ENCODE measurements at places on chromosomes 5 and 9.

GRCh38 chr5:62457071-62457470, 44.5 kb downstream of the IPO11 start:
- no peak for DNase-seq

DNA sequence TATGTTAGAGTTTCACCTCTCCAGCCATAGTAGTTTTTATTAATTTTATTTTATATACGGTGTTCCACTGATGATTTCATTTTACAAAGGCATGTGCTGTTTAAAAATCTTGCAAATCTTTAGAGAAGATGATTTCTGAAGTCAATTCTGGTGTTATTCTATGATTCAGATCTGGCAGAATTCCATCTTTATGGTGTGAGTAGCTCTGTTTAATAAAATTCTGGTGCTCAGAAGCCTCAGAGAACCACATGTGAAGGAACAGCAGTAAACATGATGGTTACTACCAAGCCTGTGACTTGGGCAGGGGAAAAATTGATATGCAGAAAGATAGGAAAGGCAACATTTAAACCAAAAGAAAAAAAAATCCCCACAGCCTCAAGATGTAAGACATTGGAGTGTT, 299.7 kb downstream of the NPR3 start:
- no peak for DNase-seq

GRCh38 chr9:6212722-6213375, 2.8 kb upstream of the IL33 start:
- DNase-seq, result no peak

DNA sequence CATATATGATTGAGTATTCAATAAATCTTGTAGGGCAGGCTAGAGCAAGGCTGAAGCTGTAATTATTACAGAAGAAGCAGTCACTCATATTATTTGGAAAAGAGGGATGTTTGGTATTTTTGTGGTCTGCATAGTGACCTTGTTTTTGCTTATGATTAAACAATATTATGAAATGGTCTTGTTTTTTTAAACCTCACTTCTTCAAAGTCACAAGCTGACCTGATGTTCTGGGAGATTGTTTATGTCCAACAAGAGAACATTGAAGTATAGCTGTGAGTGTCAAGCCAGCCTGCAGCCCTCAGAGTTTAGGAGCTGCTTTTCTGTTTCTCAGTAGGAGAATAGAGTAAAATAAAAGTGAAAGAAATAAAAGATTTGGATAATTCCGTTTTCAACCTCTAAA, 342.2 kb downstream of the LRRC70 start:
- no peak for DNase-seq

- DNase-seq, result no peak
These were observed 138.0 kb downstream of the PIK3R1 start for GRCh38 chr5:68353605-68354004.

DNA sequence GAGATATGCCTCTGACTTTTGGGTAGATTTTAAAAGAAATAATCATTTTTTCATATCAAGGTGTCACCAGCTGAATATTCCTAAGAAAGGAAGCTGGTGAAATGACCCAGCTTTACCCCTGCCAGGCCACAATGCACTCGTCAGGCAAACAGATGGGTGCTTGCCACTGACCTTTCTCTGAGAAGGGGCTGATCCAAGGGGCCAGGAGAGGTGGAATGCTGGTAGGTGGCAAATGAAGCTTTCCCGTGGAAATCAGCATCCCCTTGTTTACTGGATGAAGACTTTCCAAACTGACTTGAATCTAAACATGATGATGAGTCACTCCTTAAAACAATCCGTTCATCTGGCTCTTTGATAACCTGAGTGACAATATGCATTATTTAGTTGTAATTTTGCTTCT, 44.3 kb upstream of the PLPP6 start:
- DNase-seq, result no peak

GRCh38 chr5:106739127-106739526, 931.6 kb downstream of the EFNA5 start:
- DNase-seq, result no peak

- peak; percentile 14 for DNase-seq
These were observed at the start of gene NIPAL4 for GRCh38 chr5:157459715-157460599. TSS of gene NIPAL4 (plus strand) at chr5:157460213. CDS start at chr5:157460321, 108 bp downstream.

GRCh38 chr5:33261747-33262146, 179.0 kb upstream of the TARS1 start:
- DNase-seq, result no peak

DNA sequence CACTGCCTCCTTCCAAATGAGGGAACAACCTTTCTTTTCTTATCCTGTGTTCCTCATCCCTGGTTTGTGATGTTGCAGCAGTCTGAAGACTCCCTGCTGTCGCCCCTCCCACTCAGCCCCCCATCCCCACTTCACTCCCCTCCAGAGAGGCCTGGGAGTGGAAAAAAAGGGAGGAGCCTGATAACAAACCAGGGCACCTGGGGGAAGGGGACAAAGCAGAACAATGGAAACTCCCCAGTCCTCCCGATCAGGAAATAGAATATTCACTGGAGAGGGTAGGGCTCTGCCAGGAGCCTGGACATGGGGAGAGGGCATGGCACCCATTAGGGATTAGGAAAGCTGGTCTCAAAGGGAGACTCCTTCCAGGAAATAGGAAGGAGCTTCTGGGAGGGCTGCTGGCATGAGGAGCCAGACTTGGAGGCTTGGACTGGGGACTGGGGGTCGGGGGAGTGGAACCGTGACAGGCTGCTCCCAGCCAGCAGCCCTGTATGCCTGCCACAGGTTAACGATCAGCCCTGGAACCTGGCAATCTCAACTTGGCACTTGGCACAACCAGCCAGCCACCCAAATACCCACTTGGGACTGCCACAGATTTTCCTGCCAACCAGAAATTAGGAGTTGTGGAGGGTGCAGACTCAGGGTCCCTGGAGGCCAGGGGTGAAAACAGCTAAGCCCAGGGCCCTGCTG, 20.0 kb downstream of the PCDH1 start:
- no peak for DNase-seq

- no peak for DNase-seq
These were observed 33.9 kb upstream of the NKX2-5 start for GRCh38 chr5:173268750-173269432.
